ENCODE measurements at places on chromosomes 6 and 20. TPM values are rescaled to one million over a fixed set of nuclear protein-coding genes. Genes with fewer than 3 reads are reported as not detected.
A peak's percentile ranks its signal among the peaks of the same experiment; 100 is the strongest.

DNA sequence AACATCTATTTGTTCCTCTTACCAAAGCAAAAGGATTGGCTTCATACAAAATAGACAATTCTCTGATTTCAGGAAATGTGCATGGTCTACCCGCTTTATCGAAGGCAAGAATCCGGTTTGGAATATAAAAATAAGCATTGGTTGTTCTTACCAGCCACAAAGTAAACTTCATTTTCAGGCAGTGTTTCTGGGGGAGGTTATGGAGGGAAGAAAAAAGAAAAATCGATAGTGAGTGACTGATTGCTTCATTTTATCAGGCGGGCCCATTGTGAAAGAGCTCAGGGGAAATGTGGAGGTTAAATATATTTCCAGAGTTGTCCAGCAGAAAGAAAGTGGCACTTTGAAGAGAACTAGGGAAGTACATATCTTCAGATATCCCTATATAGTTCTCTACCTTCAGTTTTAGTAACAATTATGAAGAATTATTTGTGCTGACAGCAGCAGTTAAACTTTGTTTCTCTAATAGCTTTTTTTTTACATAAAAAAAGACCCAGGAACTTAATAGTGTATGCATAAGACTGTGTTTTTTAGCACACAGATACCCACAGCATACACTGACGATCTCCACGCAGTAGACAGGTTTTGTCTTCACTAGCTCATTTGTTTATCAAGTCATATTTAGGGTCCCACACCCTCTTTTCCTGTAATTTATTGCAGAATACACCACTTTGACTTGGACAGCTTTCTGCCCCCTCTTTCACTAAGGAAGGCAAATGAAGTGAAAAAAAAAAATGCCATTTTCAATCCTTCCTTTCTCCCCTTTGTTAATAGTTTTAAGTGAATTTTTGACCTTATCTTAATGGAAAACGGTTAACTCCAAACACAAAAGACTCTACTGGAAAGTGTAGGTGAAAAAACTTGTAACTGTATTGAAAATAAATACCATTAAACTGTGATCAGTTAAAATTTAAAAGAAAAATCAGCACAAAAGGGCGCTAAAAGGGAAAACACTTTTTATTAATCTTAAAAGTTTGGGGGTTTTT is 2.9 kb downstream of the POU3F2 start:
- DNase-seq: no peak
- H3K4me1 ChIP-seq: peaks cover 22% of the 10 kb centered on the region
- no peak overlapping the region for H3K27ac ChIP-seq
- H3K27me3 ChIP-seq: peaks cover 79% of the 10 kb centered on the region

GRCh38 chr20:46317685-46318177 is 9.4 kb upstream of the CDH22 start:
- no peaks in the 10 kb centered on the region for H3K4me1 ChIP-seq
- H3K36me3 ChIP-seq: no peaks in the 10 kb centered on the region
- no peak for DNase-seq
- peaks cover 49% of the 10 kb centered on the region for H3K27me3 ChIP-seq
- no peak overlapping the region for H3K27ac ChIP-seq

DNA sequence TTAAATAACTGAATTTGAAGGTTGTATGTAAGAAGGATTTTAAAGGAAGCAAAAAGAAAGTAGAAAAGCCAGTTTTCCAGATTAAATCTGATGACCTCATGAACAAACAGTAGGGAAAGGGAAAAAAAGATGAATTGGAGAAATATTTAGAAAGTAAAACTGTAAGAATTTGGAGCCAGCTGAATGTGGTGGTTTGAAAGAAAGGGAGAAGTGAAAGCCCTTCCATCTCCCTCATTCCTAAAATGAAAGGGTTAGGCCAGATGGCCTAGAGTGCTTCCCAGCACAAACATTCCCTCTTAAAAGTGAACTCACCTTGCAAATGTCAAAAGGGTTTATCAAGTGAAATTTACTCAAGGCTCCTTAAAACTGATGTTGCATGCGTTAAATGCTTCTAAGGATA is 139.3 kb upstream of the COL21A1 start:
- H3K4me1 ChIP-seq: no peaks in the 10 kb centered on the region
- peaks cover 3% of the 10 kb centered on the region for H3K27me3 ChIP-seq
- no peak overlapping the region for H3K27ac ChIP-seq
- H3K36me3 ChIP-seq: no peaks in the 10 kb centered on the region
- no peak for DNase-seq

- H3K27me3 ChIP-seq: peaks cover 17% of the 10 kb centered on the region
- no peaks in the 10 kb centered on the region for H3K4me1 ChIP-seq
- H3K36me3 ChIP-seq: no peaks in the 10 kb centered on the region
These were observed 102.2 kb upstream of the SASH1 start for GRCh38 chr6:148240461-148240840.

DNA sequence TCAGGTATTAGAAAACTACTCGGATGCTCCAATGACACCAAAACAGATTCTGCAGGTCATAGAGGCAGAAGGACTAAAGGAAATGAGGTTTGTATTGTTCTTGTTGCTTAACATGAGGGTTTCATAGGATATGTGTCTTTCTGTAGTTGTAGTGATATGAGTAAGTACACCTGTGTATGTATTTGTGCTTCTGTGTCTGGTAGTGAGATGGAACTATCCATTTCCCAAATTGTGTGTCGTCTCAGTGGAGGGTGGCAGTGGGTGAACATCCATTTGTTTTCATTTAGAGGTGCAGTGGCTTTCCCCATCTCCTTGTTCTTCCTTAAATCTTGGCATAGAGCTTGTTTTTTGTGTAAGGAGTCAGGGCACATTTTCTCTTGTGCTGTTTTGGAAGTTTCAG is 8.2 kb downstream of the ASXL1 start:
- DNase-seq: no peak
- peaks cover 70% of the 10 kb centered on the region for H3K4me1 ChIP-seq
- no peak overlapping the region for H3K4me3 ChIP-seq
- H3K27ac ChIP-seq: peak overlapping the region; percentile 53
- H3K27me3 ChIP-seq: no peaks in the 10 kb centered on the region

RNF5 gene
- 55.4 TPM for total RNA-seq

JPH2 gene
- 0.54 TPM for total RNA-seq

PDYN gene
- total RNA-seq: not detected

PPP1R3G gene
- total RNA-seq: 0.14 TPM

Data from activated CD8-positive, alpha-beta T cell treated with anti-CD3 and anti-CD28 coated beads for 36 hours (primary cell).